ENCODE measurements at places on chromosomes 7 and 10.

DNA sequence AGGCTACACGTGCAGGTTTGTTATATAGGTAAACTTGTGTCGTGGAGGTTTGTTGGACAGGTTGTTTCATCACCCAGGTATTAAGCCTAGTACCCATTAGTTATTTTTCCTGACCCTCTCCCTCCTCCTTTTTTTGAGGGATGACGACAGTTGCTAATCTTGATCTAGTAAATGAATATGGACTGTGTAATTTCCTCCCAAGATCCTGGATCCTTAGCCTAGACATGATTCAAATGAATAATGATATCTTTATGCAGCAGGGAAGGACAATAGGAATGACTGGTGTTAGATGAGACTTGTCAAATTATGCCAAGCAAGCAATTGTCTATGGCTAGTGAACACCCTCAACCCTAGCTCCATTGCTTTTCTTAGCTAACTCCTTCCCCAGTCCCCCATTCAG lies 156.2 kb downstream of the PLPP4 start:
- no peak for DNase-seq

GRCh38 chr10:101291331-101292193 lies 62.3 kb upstream of the LBX1 start:
- DNase-seq, result no peak

- DNase-seq, result peak; percentile 25
Observed at GRCh38 chr7:80791509-80791929, 127.3 kb downstream of the SEMA3C start.

DNA sequence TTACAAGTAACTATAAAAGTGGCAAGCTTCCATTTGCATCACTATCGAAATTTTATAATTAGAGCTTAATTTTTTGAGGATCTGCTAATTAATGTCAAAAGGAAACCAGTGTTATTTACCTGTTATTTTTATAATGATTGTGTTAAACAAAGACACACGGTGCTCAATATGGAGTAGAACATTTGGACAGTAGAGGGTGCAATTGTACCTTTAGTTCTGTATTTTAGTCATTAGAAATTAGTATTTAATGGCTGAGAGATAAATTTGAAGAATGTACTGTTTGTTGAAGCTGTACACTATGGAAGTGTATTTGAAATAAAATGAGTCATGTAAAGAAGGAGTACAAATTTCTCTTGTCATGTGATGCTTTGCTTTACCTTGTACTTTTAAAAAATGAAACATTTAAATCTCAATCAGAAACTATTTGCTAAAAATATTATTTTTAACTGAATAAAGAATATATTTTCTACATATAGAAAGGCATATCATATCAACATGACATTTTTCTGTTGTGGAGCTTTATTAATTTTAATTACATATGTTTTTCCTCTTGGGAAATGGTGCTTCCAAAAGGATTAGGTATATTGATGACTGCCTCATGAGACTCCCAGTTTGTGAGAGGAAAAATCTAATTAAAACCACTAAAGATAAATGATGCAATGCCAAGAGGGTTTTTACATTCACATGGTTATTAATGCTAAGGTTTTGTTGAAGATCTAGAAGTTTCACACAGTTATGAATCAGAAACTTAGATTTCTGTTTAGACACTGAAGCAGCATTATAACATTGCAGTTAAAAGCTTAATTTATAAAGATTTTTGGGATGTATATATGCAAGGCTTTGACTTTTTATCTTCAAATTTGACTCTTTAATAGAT lies 10.4 kb upstream of the PRKG1 start:
- no peak for DNase-seq

DNA sequence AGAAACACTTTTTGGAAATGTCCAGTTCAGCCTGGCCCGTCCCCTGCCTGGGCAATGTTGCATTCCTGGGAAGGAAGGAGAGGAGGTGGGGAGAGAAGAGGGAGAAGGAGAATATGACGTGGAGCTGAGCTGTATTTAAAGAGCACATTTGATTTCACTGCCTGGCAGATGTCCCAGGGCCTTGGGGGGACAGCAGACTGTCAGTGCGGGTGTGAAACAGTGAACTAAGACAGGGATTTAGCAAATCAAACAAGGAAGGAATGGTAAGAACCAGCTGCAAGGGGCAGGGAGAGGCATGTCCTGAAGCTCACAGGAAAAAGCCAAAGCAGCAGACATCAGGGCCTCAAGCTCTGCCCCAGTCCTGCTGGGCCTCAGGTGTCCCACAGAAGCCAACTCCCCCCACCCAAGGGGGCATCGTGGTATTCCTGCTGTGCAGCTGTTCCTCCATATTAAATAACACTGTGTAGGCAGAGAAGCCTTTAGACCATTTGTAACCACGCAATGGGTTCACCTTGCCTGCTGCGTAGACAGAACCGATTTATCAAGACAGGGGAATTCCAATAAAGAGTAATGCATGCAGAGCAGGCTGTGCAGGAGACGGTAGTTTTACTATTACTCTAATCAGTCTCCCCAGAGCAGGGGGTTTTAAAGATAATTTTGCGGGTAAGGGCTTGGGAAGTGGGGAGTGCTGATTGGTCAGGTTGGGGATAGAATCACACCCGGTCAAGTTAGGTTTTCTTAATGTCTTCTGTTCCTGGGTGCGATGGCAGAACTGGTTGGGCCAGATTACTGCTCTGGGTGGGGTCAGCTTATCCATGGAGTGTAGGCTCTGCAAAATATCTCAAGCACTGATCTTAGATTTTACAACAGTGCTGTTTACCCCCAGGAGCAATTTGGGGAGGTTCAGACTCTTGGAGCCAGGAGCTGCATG lies 18.3 kb downstream of the LEP start:
- DNase-seq, result no peak

GRCh38 chr7:150378115-150378852 lies 846 bp upstream of the ZNF775 start:
- DNase-seq, result peak; percentile 34

- no peak for DNase-seq
Observed at GRCh38 chr7:22108151-22108845, 162.6 kb upstream of the CDCA7L start.

GRCh38 chr7:130921391-130922180 lies 187.6 kb upstream of the KLF14 start:
- DNase-seq, result no peak

GRCh38 chr7:156480671-156481070 lies 159.9 kb upstream of the RNF32 start:
- DNase-seq, result no peak

GRCh38 chr7:150520145-150520544 lies 5.5 kb downstream of the GIMAP7 start:
- no peak for DNase-seq

DNA sequence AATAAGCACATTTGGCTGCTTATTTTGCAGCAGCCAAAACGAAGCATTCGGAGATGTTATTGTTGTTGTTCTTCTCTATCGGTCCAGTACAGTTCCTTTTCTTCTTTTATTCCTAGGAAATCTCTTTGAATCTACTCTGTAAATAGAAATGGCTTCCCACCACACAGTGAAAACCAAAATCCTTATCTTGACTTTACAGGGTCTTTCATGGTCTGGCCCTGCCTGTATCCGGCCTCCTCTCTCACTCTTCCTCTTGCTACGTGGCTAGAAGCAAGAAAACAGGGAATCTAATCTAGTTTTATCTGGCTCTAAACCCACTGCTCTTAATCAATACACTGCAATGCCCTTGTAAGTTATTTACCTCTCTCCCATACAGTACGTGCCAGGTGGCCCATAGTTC lies 926.0 kb upstream of the C7orf33 start:
- DNase-seq, result no peak

Measured in NCI-H524 treated with DMSO at 0.1 percent for 48 hours (cell line).